ENCODE measurements at places on chromosomes 7 and 10.

DNA sequence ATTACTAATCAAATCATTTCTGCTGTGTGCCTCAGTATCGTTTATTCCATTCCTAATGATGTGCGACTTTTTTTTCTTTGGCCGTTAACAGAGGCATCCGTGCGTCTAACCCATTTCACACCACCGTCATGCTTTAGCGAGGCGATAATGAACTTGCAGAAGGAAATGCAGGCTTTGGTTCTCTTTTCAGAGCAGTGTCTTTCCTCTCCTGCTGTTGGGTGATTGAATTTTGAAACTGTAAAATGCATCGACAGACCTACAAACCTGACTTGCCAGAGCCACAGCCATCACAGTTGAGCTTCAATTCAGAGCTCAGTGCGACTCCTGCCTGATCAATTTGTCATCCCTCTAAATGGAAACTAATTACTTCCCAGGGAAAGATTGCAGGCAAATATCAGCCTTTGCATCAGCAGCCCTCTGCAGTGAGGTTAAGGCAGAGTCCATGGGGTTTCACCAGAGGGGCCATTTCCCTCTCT is 486.0 kb upstream of the GALNT17 start:
- DNase-seq = no peak

DNA sequence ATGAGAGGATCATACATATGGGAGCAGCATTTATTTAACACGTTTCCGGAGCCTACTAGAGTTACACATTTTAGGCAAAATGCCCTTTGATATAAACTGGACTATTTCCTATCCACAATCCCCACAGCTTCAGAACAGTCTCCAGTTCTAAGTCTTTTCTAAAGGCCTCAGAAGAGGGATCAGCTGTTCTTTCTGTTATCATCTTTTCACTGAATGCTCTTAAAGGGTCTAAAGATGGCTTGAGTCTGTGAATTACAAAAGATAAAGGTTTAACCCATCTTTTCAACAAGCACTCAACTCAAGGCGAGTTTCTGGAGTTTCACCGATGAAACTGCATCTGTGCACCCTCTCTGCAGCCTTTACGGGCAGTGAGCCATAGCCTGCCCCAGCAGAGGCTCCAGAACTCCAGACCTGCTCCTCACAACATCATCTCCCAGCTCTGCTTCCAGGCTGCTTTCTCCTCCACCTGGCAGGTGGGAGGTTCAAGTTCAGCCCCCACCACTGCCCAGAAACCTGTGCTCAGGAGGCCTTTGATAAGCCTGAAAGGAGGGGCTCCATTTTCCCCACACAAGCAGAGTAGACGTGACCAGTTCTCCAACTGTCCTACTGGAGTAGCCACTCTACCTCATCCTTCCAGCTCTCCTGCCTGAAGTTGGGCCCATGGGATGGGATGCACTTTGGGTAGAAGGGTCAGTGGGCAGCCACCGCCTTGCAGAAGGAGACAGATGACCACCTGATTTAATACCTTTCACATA is 53.4 kb downstream of the HSPA12A start:
- DNase-seq = no peak

- DNase-seq = no peak
Measured at GRCh38 chr7:158318511-158318913, 269.1 kb downstream of the PTPRN2 start.

- no peak for DNase-seq
Measured at GRCh38 chr7:12921751-12922345, 234.4 kb downstream of the ARL4A start.

DNA sequence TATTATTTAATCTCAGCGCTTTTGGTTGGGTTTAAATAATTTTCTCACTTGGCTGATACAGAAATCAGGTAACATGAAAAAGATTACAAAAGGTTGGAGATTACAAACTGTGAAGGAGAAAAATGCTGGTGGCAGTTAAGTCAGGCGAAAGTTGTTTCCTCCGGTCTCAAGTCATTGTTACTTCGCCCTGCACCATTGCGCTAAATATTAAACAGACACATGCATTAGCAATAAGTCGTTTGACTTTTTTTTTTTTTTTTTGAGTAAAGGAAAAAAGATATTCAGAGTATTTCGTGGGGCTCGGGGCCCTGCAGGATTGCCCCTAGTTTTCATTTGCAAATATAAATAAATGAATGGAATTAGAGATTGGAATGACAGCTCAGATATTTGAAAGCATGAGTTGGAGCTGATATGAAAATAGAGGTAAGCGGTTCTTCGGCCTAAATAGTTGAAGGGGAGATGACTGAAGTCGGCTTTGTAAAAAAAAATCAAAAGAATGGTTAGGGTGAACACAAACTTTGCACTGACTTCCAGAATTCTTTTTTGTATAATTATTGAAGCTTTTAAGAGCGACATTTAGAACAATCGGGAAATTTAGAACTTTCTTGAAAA is 914 bp downstream of the SDHAF3 start:
- DNase-seq = no peak

DNA sequence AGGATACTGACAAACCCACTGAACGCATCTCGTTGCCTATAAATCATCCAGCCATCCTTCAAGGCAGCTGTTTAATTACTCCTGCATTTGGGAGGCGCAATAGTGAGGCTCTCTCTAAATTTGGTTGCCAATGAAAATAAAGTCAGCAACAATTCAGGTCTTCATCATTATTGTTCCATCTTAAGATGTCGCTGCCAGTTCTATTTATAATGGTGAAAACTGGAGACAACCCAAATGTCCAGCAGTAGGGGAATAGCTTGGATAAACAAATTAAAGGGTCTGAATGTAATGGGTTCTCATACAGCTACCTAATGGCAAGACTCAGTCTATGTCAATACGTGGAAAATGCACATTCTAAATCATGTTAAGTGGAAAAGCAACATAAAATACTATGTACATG is 120.1 kb upstream of the PLXNA4 start:
- DNase-seq = peak; percentile 71

Measured in NCI-H2081 treated with DMSO at 0.1 percent for 48 hours (cell line).